ENCODE measurements at places on chromosomes 6 and 20.

- DNase-seq = no peak
Observed at GRCh38 chr20:56552911-56553629, 20.0 kb downstream of the FAM209B start.

DNA sequence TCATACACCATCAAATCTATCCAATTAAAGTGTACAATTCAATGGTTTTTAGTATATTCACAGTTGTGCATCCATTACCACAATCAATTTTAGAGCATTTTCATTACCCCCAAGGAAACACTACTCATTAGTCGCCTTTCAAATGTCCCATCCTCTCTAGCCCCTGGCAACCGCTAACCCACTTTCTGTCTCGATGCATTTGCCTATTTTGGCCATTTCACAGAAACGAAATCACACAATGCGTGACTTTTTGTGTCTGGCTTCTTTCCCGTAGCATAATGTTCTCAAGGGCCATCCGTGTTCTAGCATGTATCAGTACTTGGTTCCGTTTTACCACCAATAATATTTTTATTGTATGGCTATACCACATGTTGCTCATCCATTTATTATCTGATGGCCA, 51.7 kb downstream of the PPP1R3G start:
- DNase-seq = no peak

- peak; percentile 53 for DNase-seq
Observed at GRCh38 chr20:1900321-1900801, 5.2 kb downstream of the SIRPA start.

DNA sequence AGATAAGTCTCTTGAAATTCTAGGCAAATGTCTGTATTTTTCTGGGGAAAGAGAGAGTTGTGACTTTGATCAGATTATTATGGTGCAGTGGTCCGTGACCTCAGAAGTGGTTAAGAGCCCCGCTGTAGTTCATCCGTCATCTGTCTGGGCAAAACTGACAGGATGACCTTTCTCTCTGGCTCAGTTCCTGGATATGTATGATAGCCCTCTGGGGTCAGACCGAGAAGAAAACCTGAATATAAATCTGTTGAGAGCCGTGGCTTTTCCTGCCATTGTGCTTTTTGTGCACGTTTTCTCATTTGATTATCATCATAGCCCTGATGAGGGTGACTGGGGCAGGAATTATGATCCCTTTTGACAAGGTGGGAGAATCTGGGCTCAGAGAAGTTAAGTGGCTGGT, 26.5 kb downstream of the GHRH start:
- no peak for DNase-seq

- no peak for DNase-seq
Observed at GRCh38 chr6:35698858-35699257, 10.1 kb upstream of the FKBP5 start.

DNA sequence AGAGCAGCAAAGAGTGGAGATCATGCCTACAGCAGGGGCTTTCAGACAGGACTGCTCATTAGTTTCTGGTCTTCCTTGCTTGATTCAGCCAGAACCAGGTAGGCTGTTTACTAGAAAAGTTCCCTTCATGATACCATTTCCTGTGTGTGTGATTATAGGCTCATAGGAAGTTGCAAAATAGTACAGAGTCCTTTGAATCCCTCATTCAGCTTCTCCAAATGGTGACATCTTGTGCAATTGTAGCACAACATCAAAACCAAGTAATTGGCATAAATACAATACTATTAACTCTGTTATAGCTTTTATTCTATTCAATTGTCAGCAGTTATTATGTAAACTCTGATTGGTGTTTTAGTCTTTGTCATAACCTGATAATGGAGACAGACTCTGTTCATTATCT, 347.3 kb upstream of the CDH4 start:
- DNase-seq = no peak

DNA sequence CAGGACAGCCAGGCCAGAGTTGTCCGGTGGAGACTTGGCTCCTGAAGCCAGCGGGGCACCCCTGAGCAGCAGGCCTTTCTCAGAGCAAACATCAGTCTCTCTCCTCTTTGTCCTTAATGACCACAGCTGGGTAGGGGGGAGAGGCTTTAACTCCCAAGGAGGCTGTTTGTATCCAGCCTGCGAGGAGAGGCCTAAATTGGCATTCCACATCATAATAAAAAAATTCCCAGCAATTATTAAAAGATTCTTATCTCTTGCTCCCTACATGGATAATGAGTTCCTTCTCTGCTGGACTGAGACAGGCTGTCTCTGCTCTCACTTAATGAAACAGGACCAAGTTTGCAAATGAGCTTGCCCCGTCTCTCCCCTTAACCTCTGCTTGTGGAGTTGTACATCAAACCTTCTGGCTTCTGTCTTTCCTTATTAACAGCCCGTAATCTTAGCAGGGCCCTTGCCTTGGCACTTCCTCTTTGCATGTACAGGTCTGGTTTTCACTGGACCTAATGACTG, 838.2 kb downstream of the MAFB start:
- no peak for DNase-seq

DNA sequence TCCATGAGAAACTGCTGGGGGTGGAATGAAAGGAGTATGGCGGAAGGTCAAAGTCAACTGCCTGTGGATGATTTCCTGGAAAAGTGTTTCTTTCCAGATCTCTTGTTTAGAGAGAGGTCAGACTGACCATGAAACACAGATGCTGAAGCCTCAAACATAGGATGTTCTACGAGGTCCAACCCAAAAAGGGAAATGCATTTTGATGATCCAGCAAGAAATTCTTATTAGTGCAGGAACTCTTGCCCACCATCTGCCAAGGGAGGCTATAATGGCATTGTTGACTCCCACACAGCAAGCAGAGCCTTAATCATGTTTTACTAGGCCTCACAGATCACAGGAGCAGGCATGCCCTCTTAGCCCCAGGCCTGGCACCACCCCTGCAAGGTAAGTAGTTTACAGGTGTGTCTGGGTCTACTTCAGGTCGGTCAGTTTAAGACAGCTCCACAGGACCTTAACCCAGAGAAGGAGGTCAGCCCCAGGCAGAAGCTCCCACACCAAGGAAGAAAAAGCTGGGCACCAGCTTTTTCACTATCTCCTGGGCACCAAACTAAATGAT, 67.6 kb upstream of the CNKSR3 start:
- DNase-seq = no peak

DNA sequence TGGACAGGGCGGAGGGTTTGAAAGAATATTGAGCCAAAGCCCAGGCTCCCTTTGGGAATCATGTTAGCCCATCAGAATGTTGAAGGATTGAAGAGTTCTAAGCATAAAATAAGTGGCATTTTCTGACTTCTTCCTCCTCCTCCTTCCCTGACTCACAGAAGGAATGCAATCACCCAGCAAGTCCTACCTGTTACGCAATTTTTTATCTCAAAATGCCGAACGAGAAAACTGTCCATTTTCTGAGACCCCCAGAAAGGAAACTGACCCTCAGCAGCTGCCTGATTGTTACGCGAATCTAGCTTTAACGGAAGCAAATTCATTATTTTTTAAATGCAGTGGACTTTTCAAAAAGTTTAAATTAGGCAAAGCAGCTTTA, 4.7 kb upstream of the DNAJC5 start:
- DNase-seq = no peak

GRCh38 chr20:41201760-41202159, 64.4 kb downstream of the PLCG1 start:
- DNase-seq = no peak

DNA sequence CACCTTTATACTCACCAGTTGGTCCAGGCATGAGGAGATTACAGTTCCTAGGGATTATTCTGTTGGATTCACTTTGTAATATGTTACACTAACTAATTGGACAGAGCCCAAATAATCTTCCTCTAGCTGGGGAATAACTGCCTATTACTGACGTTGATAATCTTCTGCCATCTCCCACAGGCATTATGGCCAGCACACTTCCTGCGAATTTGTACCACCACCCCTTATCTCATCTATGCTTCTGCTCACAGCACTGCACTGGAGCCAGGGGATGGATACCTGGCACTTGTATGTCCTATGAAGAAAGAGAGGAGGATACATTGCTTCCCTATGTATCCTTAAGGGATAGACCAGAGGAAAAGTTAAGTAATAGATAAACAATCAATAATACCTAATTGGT, 494.8 kb upstream of the MAN1A1 start:
- no peak for DNase-seq

GRCh38 chr6:40398810-40399477, 188.2 kb downstream of the LRFN2 start:
- no peak for DNase-seq

- DNase-seq = no peak
Observed at GRCh38 chr6:114556846-114557488, 214.1 kb upstream of the HS3ST5 start.

GRCh38 chr6:53284901-53285300, 63.8 kb downstream of the ELOVL5 start:
- DNase-seq = no peak

DNA sequence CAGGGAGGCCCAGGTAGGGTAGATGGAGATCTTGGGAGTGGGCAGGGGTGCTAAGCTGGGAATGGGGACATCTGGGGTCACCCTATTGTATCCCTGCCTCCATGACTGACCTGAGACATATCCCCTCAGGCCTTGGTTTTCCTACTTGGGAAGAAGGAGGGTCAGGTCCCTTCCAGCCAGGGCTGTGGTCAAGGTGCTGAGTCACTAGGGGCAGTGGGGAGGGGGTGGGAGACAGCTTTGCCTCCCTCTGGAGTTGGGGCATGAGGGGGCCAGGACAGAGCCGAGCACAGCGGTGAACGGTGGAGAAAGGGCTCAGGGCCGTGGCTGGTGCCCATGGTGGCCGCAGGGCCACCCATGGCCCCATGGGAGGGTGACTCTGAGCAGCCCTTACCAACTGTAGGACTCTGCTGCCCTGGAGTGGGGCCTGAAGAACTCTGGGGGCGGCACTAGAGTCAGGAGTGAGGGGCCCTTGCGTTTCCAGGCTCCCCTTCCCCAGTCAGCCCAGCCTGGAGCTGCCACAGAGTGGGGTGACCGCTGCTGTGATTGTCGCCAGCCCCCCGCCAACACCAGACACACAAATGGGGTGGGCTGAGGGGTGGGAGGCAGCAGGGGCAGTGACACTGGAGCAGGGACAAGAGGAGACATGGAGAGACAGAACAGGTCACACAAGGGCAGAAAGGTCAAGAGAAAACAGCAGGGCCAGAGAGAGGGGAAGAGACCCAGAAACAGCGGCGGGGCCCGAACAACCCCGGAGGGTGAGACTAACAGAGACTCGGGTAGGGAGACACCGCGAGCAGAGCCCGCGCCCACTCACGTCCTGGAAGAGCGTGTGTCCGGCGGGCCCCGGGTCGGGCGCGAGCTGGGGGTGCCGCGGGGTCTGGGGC, 576 bp downstream of the NECAB3 start:
- no peak for DNase-seq

DNA sequence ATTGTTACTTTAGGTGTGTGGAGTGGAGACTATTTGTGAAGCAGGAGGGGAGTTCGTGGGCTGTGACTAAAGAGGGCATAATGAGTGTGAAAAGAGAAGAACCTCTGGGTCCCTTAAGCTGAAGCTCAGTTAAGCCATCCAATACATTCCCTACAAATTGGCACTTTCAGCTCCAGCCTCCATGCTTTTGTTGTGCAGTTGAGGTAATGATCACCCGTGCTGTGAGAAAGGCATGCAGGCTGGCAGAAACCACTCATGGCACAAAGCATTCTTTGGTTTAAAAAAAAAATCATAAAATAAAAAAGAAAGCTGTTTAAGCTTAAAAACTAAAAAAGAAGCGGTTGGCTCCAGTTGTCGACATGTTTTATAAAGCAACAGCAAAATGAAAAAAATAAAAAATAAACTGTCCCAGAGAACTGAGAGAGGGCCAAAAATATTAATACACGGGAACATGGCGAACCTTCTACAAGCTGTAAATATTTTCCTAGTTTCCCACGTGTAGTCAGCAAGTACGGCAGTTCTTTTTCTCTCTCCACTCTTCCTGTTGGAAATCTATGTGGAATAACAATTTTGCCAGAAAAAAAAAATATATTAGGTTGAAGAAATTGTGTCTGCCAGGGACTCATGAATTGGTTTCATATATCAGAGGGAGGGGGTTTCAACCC, 82.2 kb downstream of the ANKRD60 start:
- DNase-seq = no peak

DNA sequence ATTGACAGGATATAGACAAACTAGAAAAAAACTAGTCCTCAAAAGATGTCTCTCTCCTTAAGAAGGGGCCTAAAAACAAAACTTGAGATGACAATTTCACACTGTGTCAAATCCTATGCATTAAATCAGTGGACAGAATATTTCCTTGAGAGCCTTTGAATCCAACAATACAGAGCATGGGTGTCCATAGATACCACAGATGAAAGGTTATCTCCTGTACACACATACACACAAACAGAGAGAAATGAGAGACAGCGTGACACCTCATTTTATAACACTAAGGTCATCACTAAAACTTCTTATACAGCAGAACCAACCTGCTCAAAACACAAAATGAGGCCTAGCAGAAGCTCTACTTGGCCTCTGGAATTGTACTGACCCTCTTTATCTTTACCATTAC, 55.5 kb downstream of the MAP7 start:
- no peak for DNase-seq

GRCh38 chr6:32666420-32667300, at the start of gene HLA-DQB1:
HLA-DQB1 (minus strand) TSS chr6:32666657; CDS start chr6:32666607, 50 bp downstream.
- peak; percentile 48 for DNase-seq

DNA sequence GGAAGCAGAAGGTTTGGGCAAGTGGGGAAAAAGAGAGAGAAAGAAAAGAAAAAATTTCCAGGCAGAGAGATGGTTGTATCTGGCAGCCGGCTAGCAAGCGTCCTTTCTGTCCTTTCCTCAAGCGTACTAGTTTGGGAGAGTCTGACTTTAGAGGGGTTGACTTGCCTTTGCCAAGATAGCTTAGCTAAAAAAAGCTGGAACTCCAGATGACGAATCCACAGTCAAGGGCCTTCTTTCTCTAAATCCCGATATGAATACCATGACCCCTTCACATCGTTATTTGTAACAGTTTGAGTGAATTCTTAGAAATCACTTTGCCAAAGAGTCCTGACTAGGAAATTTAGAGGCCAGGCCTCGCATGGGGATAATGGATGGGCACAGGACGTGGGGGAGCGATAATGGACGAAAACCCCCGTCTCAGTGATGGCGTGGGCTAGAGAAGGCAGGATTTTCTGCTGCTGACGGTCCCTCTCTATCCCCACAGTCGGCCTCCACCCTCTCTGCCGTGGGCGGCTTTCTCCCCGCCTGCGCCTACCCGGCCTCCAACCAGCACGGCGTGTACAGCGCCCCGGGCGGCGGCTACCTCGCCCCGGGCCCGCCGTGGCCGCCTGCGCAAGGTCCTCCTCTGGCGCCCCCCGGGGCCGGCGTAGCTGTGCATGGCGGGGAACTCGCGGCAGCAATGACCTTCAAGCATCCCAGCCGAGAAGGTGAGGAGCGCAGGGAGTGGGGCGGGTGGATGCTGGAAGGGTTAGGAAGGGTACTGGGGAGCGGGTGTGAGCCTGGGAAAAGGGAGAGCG, 3.5 kb downstream of the PAX1 start:
- DNase-seq = no peak

Measured in right renal cortex interstitium (tissue), 3 donors.